Foreskin keratinocyte (primary cell): ENCODE measurements at places on chromosomes 1 and 21. TPM values are rescaled to one million over a fixed set of nuclear protein-coding genes. Genes with fewer than 3 reads are reported as not detected.

The SLAMF1 gene
- not detected in 2 replicates for total RNA-seq

The PADI2 gene
- total RNA-seq: 0.56 and 0.95 TPM in 2 replicates

The AIM2 gene
- not detected in 2 replicates for total RNA-seq

The SPRR4 gene
- total RNA-seq: 0.18 TPM in 1 of 2 replicates, not detected in the other

The LCE1D gene
- 0.44 TPM in 1 of 2 replicates, not detected in the other for total RNA-seq

The NCMAP gene
- total RNA-seq: 0.04 and 0.10 TPM in 2 replicates

The RUSC1 gene
- 38.1 TPM in 2 replicates for total RNA-seq

The SH2D1B gene
- total RNA-seq: not detected in 2 replicates

The CXADR gene
- total RNA-seq: 18.3 and 19.9 TPM in 2 replicates

The LHX8 gene
- total RNA-seq: not detected in 2 replicates

The IQGAP3 gene
- total RNA-seq: 29.4 and 35.7 TPM in 2 replicates

The GPR157 gene
- 4.9 and 5.0 TPM in 2 replicates for total RNA-seq

The B3GALNT2 gene
- 40.3 and 44.3 TPM in 2 replicates for total RNA-seq

The SCAF4 gene
- total RNA-seq: 17.1 and 18.7 TPM in 2 replicates

The CFHR3 gene
- not detected in 2 replicates for total RNA-seq

The TBX19 gene
- 0.24 and 0.32 TPM in 2 replicates for total RNA-seq

DNA sequence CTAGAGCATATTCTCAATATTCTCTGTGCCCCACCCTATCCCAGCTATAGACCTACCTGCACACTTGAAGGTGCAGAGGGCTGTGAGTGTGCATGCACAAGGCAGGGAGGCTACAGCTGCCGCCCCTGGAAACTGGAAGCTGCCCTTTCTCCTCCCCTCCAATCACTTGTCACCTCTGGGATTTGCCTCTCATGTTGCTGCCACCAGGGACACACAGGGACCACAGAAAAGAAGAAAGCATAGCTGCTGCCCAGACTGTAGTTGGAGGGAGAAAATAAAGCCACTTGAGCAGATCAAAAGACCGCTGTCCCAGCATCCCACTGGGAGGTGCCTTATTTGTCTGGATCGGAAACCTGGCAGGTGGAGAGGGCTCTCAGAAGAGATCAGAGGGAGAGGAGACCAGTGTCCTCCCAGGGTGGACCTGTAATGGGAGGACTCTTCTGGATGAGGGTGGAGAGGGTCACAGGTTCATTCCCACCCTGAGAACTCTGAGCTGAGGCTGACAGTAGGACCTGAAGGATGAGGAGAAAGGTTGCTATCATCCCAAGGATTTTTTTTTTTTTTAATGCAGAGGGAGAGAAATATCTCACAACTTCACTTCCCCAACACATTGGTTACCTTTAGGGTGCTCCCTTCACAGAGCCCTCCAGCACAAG, 7.6 kb upstream of the INPP5B start:
- DNase-seq: no peak

GRCh38 chr1:203145321-203146041, 18.0 kb downstream of the ADORA1 start:
- DNase-seq: no peak

- no peak for DNase-seq
Measured at GRCh38 chr1:204491655-204492054, 3.0 kb downstream of the PIK3C2B start.

GRCh38 chr1:83960669-83961277, 38.2 kb downstream of the TTLL7 start:
- no peak for DNase-seq

DNA sequence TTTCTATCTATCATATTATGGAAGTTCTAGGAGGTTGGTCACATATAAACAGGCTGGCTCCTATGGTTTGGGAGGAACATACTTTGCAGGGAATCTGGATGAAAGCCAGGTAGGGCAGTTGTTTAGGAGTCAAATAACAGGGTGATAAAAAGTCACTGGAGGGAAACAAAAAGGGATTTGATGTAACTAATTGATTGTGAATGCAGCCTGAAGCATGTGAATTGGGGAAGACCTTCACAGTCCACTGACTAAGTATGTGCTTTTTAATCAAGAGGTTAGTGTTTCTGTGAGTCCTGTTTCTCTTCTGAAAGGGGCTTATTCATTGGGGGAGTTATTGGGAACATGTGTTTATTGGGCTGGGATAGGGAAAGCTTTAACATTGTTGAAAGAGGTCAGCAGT, 41.3 kb downstream of the HMCN1 start:
- DNase-seq: no peak

DNA sequence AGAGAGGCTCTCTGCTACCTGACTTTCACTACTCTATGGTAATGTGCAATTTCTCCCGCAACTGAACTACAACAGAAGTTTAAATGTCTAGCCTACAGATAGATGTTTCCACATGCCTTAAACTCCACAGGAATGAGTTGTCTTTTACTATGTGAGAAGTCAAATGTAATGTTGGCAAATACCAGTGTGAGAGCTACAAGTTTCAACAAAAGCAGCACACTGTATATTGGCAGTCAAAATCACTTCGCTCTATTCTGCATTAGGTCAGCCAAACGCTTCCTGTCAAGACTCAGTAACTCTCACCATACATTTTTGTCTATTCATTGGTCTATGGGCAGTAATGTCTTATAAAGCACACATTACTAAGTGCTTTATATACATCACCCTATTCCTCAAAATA, 41.9 kb downstream of the LUZP1 start:
- peak; percentile 94 for DNase-seq

- peak; percentile 95 for DNase-seq
Measured at GRCh38 chr21:36909901-36910561, 56.4 kb downstream of the HLCS start.

GRCh38 chr1:115112496-115113375, 23.4 kb upstream of the TSPAN2 start:
- no peak for DNase-seq

DNA sequence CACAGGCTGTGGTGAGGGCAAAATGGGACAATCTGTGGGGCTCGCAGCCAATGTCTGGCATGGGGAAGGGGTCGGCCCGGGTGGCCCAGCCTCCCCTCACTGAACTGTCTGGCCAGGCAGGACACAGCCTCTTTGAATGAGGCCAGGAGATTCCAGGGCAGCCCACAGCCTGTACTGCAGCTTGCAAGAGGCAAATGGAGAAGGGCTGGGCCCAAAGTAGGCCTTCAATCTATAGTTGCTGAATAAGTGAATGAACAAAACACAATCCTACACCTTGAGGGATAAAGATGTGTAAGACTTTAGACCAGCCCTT, 23.2 kb downstream of the SLC27A3 start:
- no peak for DNase-seq

DNA sequence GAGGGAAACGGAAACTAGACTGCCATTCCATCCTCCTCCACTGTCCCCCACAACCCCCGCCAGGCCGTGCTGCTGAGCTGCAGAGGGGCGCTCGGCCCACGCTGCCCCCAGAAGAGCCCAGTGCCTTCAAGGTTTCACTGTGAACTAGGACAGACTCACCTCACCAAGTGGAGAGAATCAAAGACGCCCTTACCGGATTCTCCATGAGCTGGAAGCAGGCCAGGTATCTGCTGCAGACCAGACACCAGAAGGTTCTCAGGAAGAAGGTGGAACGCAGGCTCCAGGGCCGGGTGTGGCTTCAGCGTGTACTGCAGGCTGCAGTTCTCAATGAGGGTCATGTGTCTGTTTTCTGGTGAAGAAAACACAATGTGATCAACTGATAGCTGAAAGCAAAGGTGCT, 30.6 kb downstream of the NPHP4 start:
- no peak for DNase-seq

- no peak for DNase-seq
Measured at GRCh38 chr1:228683428-228683827, 51.9 kb upstream of the RHOU start.

DNA sequence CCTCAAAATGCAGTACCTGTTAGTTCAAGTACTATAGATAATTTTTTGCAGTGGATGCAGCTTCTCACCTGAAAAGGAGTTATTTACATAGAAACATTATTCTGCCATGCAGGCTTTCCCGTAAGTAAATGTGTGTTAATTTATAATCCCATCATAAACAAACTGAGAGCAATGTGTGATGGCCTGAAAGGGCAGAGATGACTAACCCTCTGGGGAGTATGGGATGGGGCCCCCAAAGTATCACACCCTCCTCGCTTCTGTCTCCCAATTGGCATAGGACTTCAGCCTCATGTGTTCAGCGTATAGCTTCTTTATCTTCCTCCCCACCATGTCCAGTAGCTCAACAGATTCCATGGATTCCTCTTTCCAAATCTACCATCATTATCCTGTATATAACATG, 7.6 kb downstream of the HMGCL start:
- no peak for DNase-seq

- DNase-seq: no peak
Measured at GRCh38 chr1:158115126-158115525, 65.6 kb upstream of the CD1D start.

GRCh38 chr1:205204552-205204951, 7.0 kb downstream of the DSTYK start:
- DNase-seq: no peak

- no peak for DNase-seq
Measured at GRCh38 chr21:39612233-39613040, at the start of gene B3GALT5. Gene B3GALT5, plus strand, starts transcription at chr21:39612940. Its CDS starts 47,620 bp downstream, at chr21:39660560.

- no peak for DNase-seq
Measured at GRCh38 chr1:20448671-20449071, 37.3 kb downstream of the CAMK2N1 start.

DNA sequence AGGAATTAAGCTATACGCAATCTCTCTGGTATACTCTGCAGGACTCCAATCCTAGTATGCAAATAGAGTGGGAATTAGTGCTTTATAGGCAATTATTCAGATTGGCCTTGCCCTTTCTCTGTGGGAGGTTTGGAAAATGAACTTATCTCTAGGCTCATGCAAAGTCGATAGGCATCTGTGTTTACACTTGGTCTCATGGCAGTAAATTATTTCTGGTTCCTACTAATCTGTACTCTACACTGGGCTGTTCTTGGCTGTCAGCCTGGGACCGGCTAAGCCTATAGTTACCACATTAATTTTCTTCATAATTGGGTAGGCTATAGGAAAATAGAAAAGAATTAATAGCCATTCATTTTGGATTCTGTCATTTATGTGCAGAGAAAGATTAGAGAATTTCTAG, 544.6 kb downstream of the AMY1C start:
- DNase-seq: no peak

- DNase-seq: no peak
Measured at GRCh38 chr1:172719694-172720138, 60.8 kb downstream of the FASLG start.

- DNase-seq: no peak
Measured at GRCh38 chr1:33918368-33918767, 54.5 kb downstream of the HMGB4 start.

DNA sequence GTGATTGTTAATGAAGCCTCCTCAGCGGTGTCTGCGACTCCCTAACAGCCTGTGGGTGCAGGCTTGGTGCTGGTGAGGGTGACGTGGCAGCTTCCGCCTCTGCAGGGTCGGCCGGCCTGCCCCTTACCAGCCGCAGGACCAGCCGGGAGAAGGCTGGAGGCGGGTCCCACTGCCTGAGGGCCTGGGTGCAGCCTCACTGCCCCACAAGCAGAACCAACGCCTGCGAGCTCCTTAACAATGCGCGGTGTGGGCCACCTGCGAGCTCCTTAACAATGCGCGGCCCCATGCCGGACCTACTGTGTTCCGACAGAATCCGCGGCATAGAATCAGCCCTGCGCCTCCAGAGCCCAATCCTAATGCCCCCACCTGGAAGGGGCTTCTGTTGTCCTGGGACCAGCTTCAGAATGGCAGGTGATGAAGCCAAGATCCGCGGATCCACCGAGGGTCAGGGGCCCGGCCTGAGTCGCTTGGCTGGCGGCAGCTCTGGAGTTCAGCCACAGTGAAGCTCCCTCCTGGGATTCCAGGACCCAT, 54.4 kb upstream of the AJAP1 start:
- DNase-seq: no peak

- DNase-seq: no peak
Measured at GRCh38 chr21:15564907-15565306, 164.9 kb upstream of the USP25 start.

DNA sequence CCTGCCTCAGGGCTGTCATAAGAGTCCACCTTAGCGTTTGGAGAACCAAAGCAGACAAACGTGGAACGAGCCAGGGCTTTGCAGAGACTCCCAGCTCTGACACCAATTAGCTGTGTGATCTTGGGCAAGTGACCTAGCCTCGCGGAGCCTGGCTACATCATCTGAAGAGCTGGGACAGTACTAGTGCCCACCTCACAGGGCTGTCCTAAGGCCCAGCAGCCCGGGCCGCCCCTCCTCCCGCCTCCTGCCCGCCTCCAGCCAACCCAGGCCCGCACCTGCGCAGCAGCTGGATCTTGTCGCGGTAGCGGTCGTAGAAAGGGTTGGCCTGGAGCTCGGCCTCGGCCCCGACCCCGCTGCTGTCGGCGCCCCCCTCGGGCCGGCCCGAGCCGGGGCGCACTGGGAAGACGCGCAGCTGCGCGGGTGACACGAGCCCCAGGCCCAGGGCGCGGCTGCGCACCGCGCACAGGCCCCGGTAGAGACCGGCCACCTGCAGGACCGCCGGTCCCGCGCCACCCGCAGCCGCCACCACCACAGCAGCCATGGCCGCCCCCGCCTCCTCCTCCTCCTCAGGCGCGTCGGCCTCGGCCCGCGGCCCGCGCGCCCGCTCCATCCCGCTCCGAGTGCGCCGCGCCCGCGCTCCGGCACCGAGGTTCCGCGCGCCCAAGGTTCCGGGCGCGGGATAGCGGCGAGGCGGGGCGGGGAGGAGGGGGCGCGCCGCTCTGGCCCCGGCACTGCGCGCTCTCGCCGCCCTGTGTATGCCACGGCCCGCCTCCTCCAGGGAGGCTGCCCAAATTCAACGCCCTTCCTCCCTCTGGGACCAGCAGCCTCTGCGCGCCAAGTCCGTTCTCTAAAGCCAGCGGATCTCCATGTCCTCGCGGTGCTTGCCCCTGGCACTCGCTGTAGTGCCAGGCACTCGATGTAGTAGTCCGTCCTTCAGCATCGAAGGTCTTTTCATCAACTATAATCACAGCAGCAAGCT, at the start of gene ATPAF1:
ATPAF1 (minus strand) TSS at position 583 of the 979 bp plus-strand sequence; CDS start at position 541, 42 bp downstream.
- peak; percentile 29 for DNase-seq

DNA sequence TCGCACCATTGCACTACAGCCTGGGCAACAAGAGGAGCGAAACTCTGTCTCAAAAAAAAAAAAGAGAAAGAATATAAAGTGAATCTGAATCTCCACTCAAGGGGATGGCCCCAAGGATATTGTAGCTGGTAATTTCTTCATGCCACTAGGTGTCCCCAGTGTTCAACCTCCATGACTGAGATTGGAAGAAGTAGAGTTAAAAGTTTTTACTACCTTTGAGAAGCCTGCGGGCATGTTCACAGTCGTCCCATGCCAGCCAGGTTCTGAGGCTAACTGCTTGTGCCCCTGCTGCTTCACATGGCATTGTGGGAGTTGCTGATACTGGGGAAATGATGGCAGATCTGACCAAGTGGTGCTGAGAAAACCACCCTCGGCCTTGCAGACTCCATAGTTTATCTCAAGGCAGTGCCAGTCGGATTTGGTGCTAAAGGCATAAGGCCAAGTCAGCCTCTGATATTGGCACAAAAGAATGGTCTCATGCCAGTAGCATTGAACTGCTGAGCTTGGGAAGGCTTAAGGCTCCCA, 10.8 kb upstream of the SHISA4 start:
- no peak for DNase-seq

DNA sequence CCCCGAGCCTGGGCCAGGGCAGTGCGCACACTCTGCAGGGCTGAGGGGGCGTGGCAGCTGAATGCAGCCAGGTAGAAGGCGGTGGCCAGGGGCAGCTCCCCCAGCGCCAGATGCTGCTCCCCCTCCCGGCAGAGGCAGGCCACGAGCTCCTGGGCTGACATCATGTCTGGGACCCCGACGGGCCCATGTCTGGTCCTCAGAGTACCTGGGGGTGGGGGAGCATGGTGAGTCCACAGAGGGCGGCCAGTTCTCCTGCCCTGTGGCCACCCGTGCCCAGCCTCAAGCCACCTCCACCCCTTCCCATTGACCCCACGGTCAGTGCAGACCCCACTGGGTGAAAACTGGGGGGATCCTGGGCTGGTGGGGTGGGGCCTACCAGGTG, 838 bp downstream of the TTC34 start:
- DNase-seq: no peak

GRCh38 chr1:239617731-239618130, 231.4 kb downstream of the CHRM3 start:
- no peak for DNase-seq
